NCI-H1417 treated with DMSO at 0.1 percent for 48 hours (cell line): ENCODE measurements at places on chromosomes 12 and 14.

DNA sequence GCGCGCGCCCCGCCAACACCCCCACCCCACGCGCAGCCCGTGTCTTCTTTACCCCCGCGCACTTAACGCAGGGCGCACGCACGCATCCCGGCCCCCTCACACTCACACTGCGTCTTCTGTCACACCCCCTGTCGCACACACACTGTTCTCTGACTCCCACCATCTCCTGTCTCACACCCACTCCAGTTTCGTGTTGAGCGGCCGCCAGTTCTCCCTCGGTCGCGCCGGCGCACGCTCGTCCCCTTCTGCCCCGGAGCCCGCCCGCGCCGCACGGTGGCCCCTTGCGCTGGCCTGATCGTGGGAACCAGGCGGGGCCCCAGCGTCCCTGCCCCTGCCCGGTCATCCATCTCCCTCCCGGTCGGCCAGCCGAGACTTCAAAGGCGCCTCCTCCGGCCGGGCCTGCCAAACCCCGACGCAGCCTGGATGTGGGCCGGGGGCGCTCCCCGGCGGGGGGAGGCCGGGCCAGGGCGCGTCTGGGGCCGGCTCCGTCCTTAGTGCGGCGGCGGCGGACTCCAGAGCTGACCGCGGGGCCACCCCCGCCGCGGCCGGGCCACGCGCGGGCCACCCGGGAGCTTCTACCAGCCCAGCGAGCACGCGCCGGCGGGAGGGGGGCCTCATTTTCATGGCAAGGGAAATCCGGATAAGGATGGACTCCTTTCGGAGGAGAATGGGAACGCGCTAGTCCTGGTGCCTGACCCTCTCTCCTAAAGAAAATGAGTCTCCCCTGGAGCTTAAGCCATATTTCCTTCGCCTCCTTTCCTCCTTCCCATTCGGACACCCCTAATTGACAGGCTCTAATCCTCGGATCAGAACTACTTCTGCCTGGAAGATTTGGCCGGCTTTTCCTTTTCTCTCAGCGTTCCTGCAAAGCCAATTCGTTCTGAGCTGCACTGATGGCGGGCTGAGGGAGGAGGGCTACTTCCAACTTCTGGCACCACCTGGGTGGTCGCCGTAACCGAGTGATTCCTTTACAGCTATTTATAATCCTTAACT lies 82.0 kb upstream of the HMGA2 start:
- DNase-seq: no peak

DNA sequence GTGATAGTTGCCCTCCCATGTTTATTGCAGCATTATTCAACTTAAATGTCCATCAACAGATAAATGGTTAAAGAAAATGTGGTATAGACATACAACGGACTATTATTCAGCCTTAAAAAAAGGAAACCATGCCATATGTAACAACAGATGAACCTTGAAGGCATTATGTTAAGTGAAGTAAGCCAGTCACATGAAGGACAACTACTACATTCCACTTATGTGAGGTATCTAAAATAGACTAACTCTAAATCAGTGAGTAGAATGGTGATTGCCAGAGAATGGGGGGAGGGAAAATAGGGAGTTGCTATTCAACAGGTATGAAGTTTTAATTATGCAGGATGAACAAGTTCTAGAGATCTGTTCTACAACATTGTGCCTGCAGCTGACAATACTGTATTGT lies 10.1 kb downstream of the PCNX4 start:
- DNase-seq: no peak

- DNase-seq: no peak
Measured at GRCh38 chr12:122515275-122515674, 11.5 kb downstream of the RSRC2 start.

DNA sequence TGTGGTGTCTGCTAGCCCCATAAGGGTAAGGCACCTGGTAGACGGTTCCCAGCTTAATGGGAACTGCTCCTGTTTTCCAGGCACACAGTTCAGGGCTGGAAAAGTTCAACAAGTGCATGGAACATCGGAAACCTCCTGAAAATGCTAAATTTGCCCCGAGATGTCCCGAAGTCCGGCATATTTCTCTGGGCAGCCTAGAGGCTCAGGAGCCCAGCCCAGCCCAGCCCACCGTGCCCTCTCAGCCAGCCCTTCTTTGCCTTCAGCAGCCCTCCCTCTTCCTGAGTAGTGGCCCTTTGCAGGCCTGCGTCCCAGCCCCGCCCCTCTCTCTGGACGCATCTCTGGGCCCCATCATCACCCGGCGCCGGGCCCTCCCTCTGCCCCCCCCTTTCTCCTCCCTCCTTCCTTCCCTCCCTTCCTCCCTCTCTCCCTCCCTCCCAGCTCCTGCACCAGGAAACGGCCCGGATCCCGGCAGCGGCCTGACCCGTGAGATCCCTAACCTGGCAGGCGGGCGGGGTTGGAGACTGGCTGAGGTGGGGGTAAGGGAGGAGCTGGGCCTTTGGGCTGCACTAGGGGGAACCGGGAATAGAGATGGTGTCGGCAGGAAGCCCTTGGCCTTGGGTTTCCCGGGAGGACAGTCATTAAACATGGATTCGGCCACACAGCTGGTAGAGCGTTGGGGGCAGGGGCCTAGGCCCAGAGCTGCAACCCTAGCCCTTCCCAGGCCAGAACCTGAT lies at the start of gene BCL2L2:
Gene BCL2L2 (plus strand): TSS at position 422 of the 734 bp plus-strand sequence. CDS start 935 bp downstream, outside the sequence.
- DNase-seq: peak; percentile 26

DNA sequence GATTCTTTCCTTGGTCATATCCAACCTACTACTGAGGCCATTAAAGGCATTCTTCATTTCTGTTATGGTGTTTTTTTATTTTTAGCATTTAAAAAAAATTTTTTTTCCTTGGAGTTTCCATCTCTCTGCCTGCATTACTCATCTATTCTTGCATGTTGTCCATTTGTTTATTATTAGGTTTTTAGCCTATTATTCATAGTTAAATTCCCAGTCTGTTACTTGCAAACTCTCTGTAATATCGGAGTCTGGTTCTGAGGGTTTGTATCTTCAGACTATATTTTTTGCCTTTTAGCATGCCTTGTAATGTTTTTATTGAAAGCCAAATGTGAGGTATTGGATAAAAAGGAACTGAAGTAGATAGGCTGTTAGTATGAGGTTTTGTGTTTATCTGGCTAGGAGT lies 284.3 kb downstream of the FUT8 start:
- DNase-seq: no peak
